ENCODE measurements at places on chromosomes 4 and X.

- DNase-seq: no peak
Measured at GRCh38 chr4:83932750-83933391, 397.0 kb downstream of the GPAT3 start.

DNA sequence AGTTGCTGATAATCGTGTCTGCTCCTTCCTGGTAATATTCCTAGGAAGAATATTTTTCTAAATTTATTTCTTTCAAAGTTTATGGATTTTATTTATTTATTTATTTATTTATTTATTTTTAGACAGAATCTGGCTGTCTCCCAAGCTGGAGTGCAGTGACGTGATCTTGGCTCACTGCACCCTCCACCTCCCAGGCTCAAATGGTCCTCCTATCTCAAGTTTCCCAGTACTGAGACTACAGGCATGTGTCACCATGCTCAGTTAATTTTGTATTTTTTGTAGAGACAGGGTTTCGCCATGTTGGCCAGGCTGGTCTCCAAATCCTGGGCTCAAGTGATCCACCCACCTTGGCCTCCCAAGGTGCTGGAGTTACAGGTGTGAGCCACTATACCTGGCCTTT lies 48.9 kb downstream of the PDLIM5 start:
- no peak for DNase-seq

GRCh38 chr4:2006956-2007653 lies 1.7 kb downstream of the NELFA start:
- DNase-seq: no peak

DNA sequence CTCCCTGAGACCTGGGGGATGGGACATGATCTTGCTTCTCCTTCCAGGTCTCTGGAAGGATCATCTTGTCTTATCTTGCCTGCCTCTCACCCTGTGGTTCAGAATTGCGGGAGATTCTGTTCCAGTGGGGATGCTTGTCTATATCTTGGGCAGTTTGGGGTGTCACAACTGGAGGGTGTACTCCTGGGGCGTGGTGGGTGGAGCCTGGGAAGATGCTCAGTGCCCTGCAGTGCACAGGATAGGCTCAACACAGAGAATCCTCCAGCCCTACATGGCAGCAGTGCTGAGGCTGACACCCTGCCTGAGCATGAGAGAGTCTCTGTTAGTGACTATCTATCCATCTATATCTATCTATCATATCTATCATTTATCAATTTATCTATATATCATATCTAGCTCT lies 7.7 kb downstream of the P2RY8 start:
- no peak for DNase-seq

- no peak for DNase-seq
Measured at GRCh38 chr4:89070041-89070440, 13.1 kb upstream of the FAM13A start.

- DNase-seq: no peak
Measured at GRCh38 chrX:109707720-109708119, 25.3 kb downstream of the ACSL4 start.

GRCh38 chrX:150229481-150229880 lies 133.6 kb upstream of the MAMLD1 start:
- DNase-seq: no peak

GRCh38 chr4:8916351-8916885 lies 44.8 kb upstream of the HMX1 start:
- no peak for DNase-seq

DNA sequence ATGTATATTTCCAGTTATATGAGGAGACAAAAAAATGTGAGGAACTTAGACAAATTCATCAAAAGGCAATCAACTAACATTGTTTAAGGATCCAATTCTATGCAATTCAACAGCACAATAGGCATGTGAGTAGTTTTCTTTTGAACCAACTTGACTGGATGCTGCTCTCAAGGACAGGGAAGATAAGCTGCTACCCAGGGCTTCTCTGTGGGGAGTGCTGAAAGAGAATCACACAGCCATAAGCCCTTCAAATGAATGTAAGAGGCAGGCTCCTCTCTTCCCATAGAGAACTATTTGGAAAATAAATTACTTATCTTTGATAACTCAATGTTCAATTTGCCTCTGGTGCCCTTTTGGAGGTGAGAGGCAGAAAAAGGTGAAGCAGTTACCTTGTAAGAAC lies 1413.6 kb downstream of the PCDH7 start:
- no peak for DNase-seq

DNA sequence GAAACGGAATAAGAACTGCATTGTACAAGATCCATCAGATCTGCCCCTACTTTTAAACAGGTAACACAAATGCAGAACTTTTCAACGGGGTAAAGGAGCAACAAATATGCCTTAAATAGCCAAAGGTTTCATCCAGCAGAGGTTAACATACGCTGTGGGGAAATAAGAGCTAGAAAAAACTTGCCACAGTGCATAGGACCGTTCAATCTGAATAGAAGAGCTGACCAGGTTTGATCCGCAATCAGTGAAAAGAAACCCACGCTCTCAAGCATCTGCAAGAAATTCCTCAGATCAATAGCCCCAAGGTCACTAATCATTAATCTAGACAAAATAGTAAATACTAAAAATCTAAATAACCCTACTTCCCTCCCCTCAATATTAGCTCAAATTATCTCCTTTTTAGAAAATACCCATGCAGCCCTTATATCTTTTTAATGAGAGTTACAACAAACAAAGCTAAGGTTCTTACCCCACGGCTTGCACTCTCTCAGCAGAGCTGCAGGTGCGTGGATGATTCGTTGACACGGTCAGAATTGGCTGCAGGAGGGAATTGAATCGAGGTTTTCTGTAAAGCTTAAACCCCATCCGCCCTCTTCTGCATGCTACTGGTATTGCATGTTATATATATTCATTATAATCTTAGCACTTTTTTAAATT lies at the start of gene TLR10:
TSS of gene TLR10 (minus strand) at position 539 of the 657 bp plus-strand sequence. CDS start 7,400 bp downstream, outside the sequence.
- no peak for DNase-seq

GRCh38 chrX:47500554-47500953 lies 17.5 kb upstream of the ZNF41 start:
- no peak for DNase-seq

DNA sequence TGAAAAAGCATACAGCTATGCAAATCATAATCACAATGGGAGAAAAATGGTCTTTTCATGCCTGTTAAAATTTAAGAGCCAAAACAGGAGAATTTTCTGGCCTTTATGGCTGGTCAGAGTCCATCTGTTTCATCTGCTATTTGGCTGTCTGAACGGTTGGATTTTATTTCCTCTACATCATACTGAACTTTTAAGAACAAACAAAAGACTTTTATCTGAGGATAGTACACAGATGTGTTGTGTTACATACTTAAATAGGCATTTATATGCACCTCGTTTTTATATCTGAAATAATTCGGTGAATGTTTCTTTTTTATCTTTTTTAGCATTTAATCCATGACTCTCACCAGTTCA lies 18.0 kb upstream of the WWC2 start:
- no peak for DNase-seq

- no peak for DNase-seq
Measured at GRCh38 chrX:15525664-15526416, 25.2 kb downstream of the BMX start.

DNA sequence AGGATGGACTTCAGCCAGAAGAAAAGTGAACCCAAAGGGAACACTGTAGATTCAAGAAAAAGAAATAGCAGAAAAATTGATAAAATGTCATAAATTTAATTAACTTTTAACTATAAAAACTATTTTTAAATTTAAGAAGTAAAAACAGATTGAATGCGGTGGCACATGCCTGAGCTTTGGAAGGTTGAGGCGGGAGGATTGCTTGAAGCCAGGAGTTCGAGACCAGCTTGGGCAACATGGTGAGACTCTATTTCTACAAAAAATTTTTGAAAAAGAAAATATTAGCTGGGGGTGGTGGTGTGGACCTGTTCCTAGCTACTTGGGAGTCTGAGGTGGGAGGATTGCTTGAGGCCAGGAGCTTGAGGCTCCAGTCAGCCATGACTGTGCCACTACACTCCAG lies 3.0 kb downstream of the FAM184B start:
- DNase-seq: no peak

GRCh38 chrX:153981771-153982533 lies 9.4 kb downstream of the TMEM187 start:
- DNase-seq: peak; percentile 45

DNA sequence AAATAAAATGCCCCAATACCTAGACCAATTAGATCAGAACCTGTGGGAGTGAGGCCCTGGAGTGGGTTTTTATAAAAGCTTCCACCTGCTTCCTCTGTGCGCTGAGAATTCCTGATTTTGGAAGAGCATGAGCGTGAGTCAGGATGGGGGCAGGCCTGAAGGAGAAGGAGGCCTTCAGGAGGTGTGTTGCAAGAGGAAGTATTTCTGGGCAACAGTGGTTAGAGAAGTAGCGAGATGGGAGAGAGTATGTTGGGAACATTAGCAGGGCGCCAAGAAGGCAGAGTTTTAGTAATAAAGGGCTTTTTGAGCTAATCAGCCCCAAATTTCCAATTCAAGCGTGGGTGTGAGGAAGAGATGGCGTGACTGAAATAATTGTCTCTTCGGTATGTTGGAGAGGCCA lies 349.8 kb downstream of the UNC5C start:
- no peak for DNase-seq

DNA sequence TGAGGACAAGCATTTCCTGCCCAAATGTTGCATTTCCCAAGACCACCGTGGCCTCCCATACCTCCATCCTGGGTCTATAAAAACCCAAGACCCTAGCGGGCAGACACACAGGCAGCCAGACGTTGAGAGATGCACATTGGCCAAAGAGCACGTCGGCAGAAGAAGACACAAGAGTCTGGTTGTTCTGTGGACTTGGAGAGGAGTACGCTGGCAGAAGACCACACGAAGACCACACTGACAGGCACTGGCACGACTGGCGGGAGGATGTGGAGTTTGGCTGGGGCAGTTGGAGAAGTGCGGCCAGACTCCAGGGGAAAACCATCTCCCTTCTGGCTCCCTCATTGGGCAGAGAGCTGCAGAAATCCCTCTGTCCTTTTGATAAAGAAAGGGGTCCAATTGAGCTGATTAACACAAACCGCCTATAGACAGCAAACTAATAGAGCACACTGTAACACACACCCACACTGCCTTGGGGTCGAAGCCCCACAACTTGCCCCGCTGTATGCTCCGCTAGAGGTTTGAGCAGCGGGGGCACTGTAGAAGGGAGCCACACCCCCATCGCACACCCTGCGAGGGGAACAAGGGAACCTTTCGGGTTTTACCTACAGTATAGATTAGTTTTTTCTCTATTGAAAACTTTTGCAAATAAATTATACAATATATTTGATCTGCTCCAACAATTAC lies 376.7 kb upstream of the KLHL4 start:
- DNase-seq: no peak

GRCh38 chr4:136713140-136713539 lies 819.2 kb downstream of the PCDH18 start:
- no peak for DNase-seq

DNA sequence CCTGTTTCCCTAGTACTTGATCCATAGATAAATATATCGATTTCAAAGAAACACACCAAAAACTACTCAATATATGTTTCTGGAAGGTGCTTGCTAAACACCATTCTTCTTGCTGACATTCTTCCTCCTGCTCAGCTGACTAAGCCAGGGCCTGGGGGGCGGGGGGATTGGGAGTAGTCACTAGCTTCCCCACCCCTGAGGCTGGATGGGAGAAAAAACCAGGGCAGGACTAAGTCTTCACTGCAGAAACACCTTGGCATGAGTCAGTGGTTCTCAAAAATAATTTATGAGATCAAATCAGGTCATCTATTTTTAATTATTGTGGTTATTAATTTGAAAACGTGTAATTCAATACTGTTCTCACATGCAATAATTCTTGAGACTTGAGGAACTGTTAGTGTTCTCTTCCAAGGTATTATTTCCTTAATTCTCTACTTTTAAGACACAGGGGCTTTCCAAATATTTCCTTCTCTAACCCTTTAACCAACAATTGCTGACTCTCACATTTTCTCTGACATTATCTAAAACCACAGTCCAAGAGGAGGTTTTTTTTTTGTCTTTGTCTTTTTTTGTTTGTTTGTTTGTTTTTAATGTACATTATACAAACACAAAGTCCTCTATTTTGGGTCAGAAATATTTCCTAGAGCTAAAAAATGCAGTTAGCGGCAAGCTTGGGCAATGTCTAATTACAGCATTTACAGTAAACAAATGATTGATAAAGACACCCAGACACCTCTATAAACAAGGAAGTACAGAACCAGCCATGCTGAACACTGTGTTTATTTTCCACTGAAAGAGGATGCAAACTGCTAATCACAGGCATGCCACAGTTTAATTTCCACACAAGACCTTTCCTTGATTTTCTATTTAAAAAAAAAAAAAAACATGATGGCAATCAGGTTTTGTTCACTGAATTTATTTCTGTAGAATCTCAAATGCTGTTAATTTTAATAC lies 120.3 kb upstream of the USP9X start:
- DNase-seq: no peak

DNA sequence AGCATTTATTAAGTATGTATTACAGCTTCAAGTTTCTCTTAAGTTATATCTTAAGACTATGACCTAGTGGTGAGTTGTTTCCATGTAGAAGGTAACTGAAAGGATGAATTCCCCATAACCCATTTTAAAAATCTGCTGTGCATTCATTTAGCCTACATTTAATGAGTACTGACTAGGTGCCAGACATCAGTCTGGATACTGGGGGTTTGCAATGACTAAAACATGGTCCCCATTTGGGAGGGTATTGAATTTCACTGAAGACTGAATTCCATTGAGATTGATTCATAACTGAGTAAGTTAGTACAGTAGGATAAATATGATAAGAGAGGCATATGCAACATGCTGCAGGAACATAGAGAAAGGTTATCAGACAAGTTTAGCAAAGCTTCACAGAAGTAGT lies 241.5 kb downstream of the FRAS1 start:
- no peak for DNase-seq

- DNase-seq: no peak
Measured at GRCh38 chrX:9102956-9103355, 69.0 kb upstream of the FAM9B start.

GRCh38 chr4:61202638-61203435 lies 2.7 kb downstream of the ADGRL3 start:
- DNase-seq: no peak

- DNase-seq: no peak
Measured at GRCh38 chr4:76430519-76431388, 4.3 kb upstream of the SHROOM3 start.

DNA sequence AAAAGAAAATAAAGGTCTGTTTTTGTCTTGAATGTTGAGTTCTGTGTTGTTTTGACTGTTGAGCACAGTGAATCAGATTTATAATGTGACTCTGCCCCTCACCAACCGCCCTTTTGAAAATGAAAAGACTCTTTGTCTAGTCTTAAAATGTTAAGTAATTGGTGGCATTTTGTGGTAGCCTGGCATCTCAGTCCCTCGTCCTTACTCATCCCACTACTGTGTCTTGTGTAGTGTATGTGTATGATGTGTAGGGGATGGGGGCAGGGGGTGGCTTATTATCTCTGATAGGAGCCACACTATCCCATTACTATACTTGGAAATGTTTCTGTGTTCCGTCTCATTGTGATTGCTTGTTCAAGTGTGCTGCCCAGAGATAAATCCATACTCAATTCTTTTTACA lies 12.2 kb downstream of the KLHL34 start:
- no peak for DNase-seq

GRCh38 chr4:25246680-25247611 lies 13.1 kb downstream of the PI4K2B start:
- DNase-seq: no peak

DNA sequence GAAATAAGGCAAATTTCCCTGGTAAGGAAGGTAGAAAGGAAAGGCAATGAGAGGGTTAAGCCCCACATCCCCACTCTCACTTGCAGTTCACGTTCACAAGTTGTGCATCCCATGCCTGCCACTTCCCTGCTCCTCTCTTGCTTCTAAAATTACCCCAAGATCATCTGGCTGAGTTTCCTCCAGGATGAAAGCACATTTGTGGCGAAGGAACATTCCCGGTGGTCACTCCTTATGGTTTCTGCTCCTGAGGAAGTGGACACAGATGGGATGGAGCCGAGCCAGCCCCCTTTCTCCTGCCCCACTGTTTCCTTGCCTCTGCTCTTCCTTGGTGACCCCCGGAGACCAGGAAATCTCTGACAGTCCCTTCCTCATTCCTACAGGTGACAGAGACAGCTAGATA lies 37.5 kb downstream of the SPINK2 start:
- no peak for DNase-seq
